Muscle of arm (tissue), 14 donors: ENCODE measurements at places on chromosomes 4 and X. TPM values are rescaled to one million over a fixed set of nuclear protein-coding genes. Genes with fewer than 3 reads are reported as not detected.
A peak's percentile ranks its signal among the peaks of the same experiment; 100 is the strongest.

GRCh38 chr4:152937336-152938236 is 1.5 kb downstream of the FHDC1 start:
- DNase-seq: peak; percentile 81

DNA sequence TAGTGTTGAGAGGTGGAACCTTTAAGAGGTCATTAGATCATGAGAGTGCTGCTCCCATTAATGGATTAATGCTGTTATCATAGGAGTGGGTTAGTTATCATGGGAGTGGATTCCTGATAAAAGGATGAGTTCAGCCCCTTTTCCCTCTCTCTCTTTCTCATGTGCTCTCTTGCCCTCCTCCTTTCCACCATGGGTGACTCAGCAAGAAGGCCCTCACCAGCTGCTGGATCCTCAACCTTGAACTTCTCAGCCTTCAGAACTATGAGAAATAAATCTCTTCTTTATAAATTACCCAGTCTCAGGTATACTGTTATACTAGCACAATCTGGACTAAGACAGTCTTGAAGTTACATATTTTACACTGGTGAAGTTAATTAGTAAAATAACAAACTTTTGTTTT is 10.0 kb upstream of the CDKL5 start:
- DNase-seq: no peak

- DNase-seq: no peak
Observed at GRCh38 chr4:141220271-141220670, 424 bp upstream of the ZNF330 start.

GRCh38 chr4:738781-739280 is 33.2 kb downstream of the PCGF3 start:
- no peak for DNase-seq

FREM3 gene
- polyA plus RNA-seq: 0.34 TPM

- no peak for DNase-seq
Observed at GRCh38 chr4:141425124-141425523, 204.4 kb downstream of the ZNF330 start.

DNA sequence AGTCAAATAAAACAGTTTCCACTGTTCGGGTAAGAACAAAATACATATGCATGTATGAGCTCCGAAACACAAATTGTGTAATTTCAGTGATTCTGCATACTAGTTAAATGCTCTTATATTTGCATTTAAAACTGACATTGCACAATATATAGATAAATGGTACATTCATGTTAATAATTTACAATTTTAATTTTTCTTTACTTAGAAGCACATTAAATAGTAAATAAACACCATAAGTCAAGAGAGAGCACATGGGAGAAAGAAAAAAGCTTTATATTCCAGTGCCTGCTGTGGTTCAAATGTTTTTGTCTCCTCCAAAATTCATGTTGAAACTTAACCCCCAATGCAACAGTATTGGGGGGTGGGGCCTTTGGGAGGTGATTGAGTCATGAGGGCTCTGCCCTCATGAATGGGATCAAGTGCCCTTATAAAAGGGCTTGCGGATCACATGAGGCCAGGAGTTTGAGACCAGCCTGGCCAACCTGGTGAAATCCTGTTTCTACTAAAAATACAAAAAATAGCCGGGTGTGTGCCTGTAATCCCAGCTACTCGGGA is 322.9 kb downstream of the BCOR start:
- no peak for DNase-seq

DNA sequence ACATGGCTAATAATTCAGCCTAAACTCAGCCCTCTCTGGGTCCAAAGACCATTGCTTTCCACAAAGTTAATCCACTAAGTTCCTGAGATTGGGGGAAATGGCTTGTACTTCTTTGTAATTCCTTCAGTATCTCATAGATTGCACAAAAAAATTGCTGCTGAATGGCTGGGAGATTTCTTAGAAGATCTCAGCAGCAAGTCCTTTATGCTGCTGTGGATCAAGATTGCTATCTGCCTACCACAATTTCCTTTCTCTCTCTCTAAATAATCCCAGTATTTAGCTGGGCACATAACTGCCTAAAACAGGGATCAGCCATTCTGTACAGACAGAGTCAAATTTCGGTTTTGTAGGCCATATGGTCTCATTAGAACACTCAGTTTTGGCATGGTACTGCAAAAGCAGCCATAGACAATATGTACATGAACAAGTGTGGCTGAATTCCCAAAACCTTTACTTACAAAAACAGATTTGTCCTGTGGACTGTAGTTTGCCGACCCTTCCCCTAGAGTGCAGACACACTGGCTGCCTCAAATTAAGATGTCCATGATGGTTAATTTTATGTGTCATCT is 18.5 kb upstream of the HOPX start:
- no peak for DNase-seq

NRK gene
- 248 TPM for polyA plus RNA-seq

GRCh38 chr4:965048-965765 is 8.2 kb downstream of the DGKQ start:
- no peak for DNase-seq

DNA sequence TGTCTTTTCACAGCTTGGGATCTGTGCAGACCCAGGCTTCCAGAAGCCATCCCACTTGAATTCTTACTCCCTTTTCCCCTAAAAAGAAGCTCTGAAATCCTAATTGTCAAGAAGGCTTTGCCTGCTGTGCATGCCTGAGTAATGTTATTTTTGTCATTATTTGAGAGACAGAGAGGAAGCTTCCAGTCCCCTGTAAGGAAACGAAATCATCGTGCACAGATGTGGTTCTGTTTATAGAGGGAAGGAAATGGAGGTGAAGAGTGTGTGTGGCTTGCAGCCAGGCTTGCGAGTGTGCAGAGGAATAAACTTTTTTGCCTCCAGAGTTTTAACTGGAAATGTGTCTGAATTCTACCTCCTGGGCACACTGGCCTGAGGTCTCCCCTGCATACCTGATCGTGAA is 70.2 kb downstream of the TBL1X start:
- DNase-seq: no peak

EDA gene
- polyA plus RNA-seq: 29.8 TPM

MAGEB3 gene
- polyA plus RNA-seq: not detected

DNA sequence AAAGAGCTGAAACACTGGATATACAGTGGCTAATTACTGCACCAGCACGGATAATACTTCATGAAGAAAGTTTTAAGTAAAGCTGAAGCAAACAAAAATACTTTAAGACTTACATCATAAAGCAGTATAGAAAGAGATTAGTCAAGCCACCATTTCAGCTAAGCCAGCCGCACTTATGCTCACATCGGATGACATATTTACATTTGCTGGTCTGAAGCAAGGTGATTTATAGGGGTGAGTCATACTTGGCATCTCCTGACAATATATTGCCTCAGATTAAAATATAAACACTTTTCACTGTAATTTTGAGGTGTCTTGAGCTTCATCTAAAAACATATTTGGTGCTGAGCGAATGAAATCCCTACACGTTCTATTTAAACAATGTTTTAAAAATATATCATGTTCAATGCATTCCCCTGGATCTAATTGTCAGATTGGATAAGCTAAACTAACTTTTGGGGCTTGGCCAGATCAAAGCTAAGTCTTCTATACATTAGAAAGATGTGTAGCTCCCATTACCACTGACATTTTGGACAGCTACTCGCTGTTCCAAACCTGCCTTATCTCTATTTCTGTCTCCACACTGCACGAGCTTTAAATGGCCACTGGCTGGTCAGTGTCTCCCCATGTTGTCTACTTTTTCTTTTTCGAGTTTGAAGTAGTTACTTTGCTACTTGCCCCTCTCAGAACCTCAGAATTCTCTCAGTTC is 103.2 kb downstream of the VCX2 start:
- no peak for DNase-seq

GRCh38 chr4:142752202-142752786 is 93.8 kb downstream of the INPP4B start:
- peak; percentile 32 for DNase-seq

GRCh38 chr4:113003841-113004240 is 45.6 kb upstream of the ANK2 start:
- no peak for DNase-seq

- DNase-seq: no peak
Observed at GRCh38 chr4:188452097-188452496, 312.9 kb downstream of the TRIML1 start.

- no peak for DNase-seq
Observed at GRCh38 chr4:103892586-103892985, 172.8 kb upstream of the TACR3 start.

GRCh38 chr4:15956179-15956850 is 6.7 kb downstream of the FGFBP2 start:
- DNase-seq: peak; percentile 29

GRCh38 chr4:86089781-86090323 is 270.0 kb downstream of the MAPK10 start:
- no peak for DNase-seq

DNA sequence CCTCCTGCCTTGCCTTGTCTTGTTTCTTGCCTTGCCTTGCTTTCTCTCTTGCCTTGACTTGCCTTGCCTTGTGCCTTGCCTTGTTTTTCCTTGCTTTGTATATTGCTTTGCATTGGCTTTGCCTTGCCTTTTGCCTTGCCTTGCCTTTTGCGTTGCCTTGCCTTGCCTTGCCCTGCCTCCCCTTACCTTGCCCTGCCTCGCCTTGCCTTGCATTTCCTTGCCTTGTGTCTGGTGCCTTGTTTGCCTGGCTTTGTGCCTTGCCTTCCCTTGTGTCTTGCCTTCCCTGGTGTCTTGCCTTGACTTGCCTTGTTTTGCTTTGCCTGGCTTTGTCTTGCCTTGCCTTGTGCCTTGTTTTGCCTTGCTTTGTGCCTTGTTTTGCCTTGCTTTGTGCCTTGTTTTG is 89.7 kb downstream of the TAB3 start:
- DNase-seq: no peak

GRCh38 chr4:17613761-17614415 is 553 bp upstream of the MED28 start:
- DNase-seq: peak; percentile 4

- no peak for DNase-seq
Observed at GRCh38 chr4:67558493-67558892, at the start of gene STAP1. Gene STAP1, plus strand, starts transcription at chr4:67558727. Its CDS starts 83 bp downstream, at chr4:67558810.

- DNase-seq: no peak
Observed at GRCh38 chr4:75821216-75821615, 81.0 kb downstream of the PPEF2 start.

DNA sequence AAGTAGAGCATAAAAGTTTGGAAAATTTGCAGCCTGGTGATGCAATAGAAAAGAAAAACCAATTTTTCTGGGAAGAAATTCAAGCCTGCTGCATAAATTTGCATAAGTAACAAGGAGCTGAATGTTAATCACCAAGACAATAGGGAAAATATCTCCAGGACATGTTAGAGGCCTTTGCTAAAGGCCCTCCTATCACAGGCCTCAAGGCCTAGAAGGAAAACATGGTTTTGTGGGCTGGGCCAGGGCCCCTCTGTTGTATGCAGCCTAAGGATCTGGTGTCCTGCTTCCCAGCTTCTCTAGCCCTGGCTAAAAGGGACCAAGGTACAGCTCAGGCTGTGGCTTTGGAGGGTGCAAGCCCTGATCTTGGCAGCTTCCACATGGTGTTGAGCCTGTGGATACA is 6.2 kb upstream of the RTL3 start:
- no peak for DNase-seq

- peak; percentile 87 for DNase-seq
Observed at GRCh38 chr4:80206521-80207171, 9.3 kb downstream of the PRDM8 start.

DNA sequence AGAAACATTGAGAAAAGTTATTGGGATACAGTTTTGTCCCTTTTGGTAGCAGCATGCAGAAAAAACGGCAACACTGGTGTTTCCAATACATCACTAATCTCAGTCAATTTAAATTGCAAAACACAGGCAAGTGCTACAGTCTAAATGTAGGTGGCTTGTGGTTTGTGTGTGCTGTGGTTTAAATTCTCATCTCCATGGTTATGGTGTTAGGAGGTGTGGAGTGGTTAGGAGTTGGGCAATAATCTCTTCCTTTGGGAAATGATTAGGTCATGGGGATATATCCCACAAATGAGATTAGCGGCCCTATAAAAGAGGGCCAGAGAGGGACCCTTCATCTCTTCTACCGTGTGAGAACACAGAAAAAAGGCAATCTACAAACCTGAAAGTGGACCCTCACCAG is 1344.3 kb downstream of the ADGRL3 start:
- DNase-seq: no peak
